ENCODE measurements at places on chromosomes 4 and X. TPM values are rescaled to one million over a fixed set of nuclear protein-coding genes. Genes with fewer than 3 reads are reported as not detected.
A peak's percentile ranks its signal among the peaks of the same experiment; 100 is the strongest.

FGG gene
- polyA plus RNA-seq = not detected

DNA sequence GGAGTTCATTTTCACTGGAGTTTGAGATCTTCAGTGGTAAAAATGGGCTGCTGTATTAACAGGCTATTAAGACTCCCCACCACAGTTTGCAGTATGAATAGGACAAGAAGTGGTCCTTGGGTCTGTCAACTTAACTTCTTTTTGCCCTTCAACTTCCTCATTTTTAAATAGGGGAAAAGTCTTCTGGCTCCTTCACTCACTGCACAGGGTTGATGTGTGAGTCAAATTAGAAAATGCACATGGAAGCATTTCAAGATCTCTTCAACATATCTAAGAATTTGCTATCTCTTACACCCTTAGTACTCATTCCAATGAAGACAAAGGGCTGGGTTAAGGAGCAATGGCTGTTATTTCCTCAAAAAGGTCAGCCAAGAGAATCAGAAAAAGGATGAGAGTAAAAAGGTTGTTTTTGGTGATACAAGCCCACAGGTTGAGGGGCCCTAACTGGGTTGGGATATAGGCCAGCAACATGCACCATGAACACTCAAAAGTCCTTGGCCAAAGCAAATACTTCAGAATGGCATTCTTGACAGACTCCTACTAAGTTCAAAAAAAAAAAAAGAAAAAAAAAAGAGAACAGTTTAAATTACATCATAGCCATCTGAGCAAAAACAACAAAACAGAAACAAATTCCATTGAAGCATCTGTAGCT lies 13.4 kb downstream of the PDE5A start:
- H3K36me3 ChIP-seq = no peaks in the 10 kb centered on the region
- H3K27me3 ChIP-seq = peaks cover 8% of the 10 kb centered on the region
- no peak overlapping the region for H3K27ac ChIP-seq
- no peak for DNase-seq
- H3K4me3 ChIP-seq = no peak overlapping the region

INTS6L gene
- polyA plus RNA-seq = 7.2 TPM

- no peaks in the 10 kb centered on the region for H3K36me3 ChIP-seq
- no peak overlapping the region for H3K27ac ChIP-seq
- no peaks in the 10 kb centered on the region for H3K27me3 ChIP-seq
These were observed 11.7 kb upstream of the PTTG2 start for GRCh38 chr4:37948542-37948941.

VCX2 gene
- not detected for polyA plus RNA-seq

CT45A5 gene
- polyA plus RNA-seq = not detected

GRCh38 chrX:65643531-65644052 lies 23.9 kb upstream of the MSN start:
- no peaks in the 10 kb centered on the region for H3K4me1 ChIP-seq
- H3K36me3 ChIP-seq = no peaks in the 10 kb centered on the region
- H3K4me3 ChIP-seq = no peak overlapping the region
- H3K27ac ChIP-seq = no peak overlapping the region
- no peak for DNase-seq

GRCh38 chr4:158371158-158371557 lies 150.5 kb upstream of the RXFP1 start:
- H3K36me3 ChIP-seq = no peaks in the 10 kb centered on the region
- no peaks in the 10 kb centered on the region for H3K4me1 ChIP-seq
- no peaks in the 10 kb centered on the region for H3K27me3 ChIP-seq
- H3K27ac ChIP-seq = no peak overlapping the region
- no peak for DNase-seq
- no peak overlapping the region for H3K4me3 ChIP-seq

PDGFRA gene
- not detected for polyA plus RNA-seq

- no peaks in the 10 kb centered on the region for H3K36me3 ChIP-seq
- H3K4me1 ChIP-seq = no peaks in the 10 kb centered on the region
- no peak overlapping the region for H3K27ac ChIP-seq
- no peaks in the 10 kb centered on the region for H3K27me3 ChIP-seq
These were observed 530.7 kb downstream of the CENPC start for GRCh38 chr4:67014592-67014991.

- no peaks in the 10 kb centered on the region for H3K36me3 ChIP-seq
- no peaks in the 10 kb centered on the region for H3K27me3 ChIP-seq
- no peaks in the 10 kb centered on the region for H3K4me1 ChIP-seq
- H3K27ac ChIP-seq = no peak overlapping the region
These were observed 57.0 kb upstream of the GRPEL1 start for GRCh38 chr4:7124689-7125442.

GRCh38 chr4:39410415-39410814 lies 3.7 kb downstream of the KLB start:
- DNase-seq = peak; percentile 4
- H3K27ac ChIP-seq = no peak overlapping the region
- H3K4me3 ChIP-seq = no peak overlapping the region
- H3K4me1 ChIP-seq = no peaks in the 10 kb centered on the region

GRCh38 chr4:120435179-120435578 lies 368.5 kb upstream of the MAD2L1 start:
- no peak overlapping the region for H3K27ac ChIP-seq
- H3K36me3 ChIP-seq = no peaks in the 10 kb centered on the region
- no peaks in the 10 kb centered on the region for H3K4me1 ChIP-seq

DNA sequence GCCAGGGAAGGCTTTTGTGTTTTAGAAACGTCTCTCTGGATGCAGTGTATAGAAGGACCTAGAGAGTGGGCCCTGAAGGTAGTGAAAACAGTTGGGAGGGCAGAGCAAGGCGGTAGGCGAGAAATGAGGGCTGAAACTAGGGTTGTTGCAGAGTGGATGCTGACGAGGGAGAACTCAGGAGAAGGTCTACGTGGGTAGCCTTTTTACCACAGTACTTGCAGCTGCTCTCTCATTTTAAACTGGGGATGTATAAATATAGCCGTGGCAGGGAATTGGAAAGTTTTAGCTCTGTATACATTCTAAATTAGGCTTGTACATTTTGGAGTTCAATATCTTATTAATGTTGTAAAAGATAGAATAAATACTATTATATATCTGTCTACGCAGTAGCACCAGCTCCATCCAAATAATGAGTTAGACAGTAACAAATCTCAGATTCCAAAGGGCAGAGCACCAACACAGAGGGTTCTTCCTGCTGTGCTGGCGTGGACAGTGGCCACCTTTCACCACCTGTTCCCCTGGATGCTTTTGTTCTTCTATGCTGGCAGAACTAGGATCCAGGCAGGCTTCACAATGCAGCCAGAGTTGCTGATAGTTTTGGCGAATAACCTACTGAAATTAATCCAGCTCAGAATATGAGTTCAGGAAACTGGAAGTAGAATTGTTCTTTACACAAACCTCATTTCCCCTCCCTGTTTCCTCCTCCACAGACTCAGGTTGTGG lies 31.7 kb downstream of the CCNG2 start:
- H3K27me3 ChIP-seq = no peaks in the 10 kb centered on the region
- H3K36me3 ChIP-seq = no peaks in the 10 kb centered on the region
- no peak overlapping the region for H3K4me3 ChIP-seq

MGARP gene
- polyA plus RNA-seq = 0.18 TPM

- DNase-seq = no peak
- no peaks in the 10 kb centered on the region for H3K36me3 ChIP-seq
- no peak overlapping the region for H3K27ac ChIP-seq
- no peak overlapping the region for H3K4me3 ChIP-seq
- peaks cover 4% of the 10 kb centered on the region for H3K27me3 ChIP-seq
- no peaks in the 10 kb centered on the region for H3K4me1 ChIP-seq
These were observed 50.2 kb downstream of the PRKG2 start for GRCh38 chr4:81164623-81165416.

DNA sequence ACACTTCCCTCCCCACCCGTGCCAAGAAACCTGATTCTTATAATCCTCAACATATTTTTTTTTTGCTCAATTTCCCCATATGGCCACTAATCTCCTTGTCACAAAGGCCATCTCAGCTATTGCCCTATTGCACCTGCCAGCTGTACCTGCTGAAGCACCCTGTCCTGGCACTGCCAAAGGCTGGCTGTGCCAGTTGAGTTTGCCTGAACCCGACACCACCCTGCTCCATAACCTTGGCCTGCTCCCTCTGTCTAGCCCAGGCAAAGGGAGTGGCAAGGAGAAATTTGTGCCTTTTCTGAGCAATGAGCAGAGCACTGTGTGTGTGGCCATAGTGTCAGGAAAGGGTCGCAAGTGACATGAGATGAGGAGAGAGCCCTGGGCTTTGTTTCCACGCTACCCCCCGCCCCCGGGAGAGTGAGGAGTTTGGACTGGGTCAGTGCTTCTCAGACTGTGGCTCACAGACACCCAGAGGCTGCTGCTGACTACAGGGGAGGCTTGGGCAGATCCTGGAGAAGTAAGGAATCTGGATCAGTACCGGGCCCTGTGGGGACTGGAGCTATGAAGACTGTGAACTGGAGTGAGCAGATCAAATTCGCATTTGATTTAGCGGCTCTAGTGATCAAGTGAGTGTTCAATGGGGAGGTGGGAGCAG lies 42.2 kb upstream of the HMGB3 start:
- H3K36me3 ChIP-seq = no peaks in the 10 kb centered on the region
- no peak for DNase-seq
- H3K27ac ChIP-seq = no peak overlapping the region
- H3K4me3 ChIP-seq = no peak overlapping the region
- H3K4me1 ChIP-seq = no peaks in the 10 kb centered on the region

- H3K36me3 ChIP-seq = no peaks in the 10 kb centered on the region
- no peaks in the 10 kb centered on the region for H3K4me1 ChIP-seq
- H3K27me3 ChIP-seq = no peaks in the 10 kb centered on the region
- peak; percentile 22 for DNase-seq
These were observed 248.1 kb downstream of the C4orf33 start for GRCh38 chr4:129344058-129344457.

GRCh38 chr4:17781300-17782287 lies at the start of gene FAM184B:
TSS of gene FAM184B (minus strand) at chr4:17781621. CDS start at chr4:17781299, 322 bp downstream.
- H3K4me3 ChIP-seq = no peak within 1 kb of the TSS
- no peak within 1 kb of the TSS for H3K27ac ChIP-seq
- H3K4me1 ChIP-seq = peaks cover 9% of the 10 kb centered on the region
- H3K27me3 ChIP-seq = peaks cover 20% of the 10 kb centered on the region
- no peak for DNase-seq

DNA sequence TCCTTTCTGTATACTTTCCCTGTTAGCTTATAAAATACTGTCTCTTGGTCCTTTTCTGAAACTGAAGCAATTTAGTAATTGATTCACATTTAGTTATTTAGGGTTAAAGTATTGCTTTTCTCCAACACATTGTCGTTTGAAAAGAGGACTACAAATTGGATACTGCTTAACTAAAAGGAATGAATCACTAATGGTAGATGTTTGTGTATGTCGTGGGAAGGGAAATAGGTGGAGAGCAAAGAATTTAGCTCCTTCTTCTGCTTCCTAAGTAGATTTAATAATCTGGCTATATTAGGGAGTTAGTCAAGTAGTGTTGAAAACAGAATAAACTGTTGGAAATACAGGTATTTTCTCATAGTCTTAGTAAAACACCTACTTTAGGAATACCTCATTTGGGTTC lies 27.9 kb downstream of the SLAIN2 start:
- H3K36me3 ChIP-seq = no peaks in the 10 kb centered on the region
- H3K27me3 ChIP-seq = no peaks in the 10 kb centered on the region
- H3K4me1 ChIP-seq = peaks cover 18% of the 10 kb centered on the region
- DNase-seq = no peak

GRCh38 chr4:103204111-103204510 lies 6.0 kb upstream of the CENPE start:
- H3K27me3 ChIP-seq = peaks cover 14% of the 10 kb centered on the region
- peaks cover under 1% of the 10 kb centered on the region for H3K4me1 ChIP-seq
- DNase-seq = no peak
- no peak overlapping the region for H3K27ac ChIP-seq

DNA sequence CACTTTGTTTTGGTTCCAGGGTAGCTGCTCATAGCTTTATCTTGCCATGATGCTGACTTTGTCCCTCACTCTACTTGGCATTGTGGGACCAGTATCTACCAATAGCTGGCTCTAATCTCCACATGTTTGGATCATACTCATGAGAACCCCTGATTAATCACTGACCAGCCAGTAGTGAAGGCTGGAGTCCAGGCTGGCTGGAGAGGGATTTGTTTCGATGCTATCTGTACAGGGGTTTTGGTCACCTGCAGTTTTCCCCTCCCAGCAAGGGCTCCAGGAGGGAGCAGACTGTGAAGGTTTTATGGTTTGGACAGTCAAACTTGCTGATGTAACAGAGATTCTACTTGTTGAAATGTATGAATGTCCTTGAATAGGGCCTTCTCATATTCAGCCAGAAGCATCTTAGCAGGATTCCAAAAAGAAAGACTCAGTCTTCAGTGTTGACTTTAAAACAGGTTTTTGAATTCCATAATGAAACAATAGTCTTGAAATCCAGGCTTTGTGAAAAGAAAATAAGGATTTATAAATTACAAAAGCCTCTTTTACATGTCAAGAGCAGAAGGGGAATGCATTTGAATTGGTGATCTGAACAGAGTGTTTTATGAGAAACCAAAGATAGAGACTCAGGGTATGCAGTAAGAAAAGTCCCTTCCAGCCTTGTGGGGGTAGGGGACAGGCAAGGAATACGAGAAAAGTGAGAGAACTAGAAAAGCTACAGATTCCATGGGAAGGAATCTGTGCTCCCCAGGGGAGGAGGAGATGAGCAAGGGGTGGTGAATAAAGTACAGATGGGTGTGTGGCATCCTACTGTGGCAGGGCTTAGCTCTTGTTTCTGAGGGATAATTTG lies 103.1 kb upstream of the SHISA3 start:
- no peaks in the 10 kb centered on the region for H3K27me3 ChIP-seq
- no peak overlapping the region for H3K27ac ChIP-seq
- H3K4me3 ChIP-seq = no peak overlapping the region
- no peak for DNase-seq
- H3K36me3 ChIP-seq = no peaks in the 10 kb centered on the region
- H3K4me1 ChIP-seq = no peaks in the 10 kb centered on the region

DNA sequence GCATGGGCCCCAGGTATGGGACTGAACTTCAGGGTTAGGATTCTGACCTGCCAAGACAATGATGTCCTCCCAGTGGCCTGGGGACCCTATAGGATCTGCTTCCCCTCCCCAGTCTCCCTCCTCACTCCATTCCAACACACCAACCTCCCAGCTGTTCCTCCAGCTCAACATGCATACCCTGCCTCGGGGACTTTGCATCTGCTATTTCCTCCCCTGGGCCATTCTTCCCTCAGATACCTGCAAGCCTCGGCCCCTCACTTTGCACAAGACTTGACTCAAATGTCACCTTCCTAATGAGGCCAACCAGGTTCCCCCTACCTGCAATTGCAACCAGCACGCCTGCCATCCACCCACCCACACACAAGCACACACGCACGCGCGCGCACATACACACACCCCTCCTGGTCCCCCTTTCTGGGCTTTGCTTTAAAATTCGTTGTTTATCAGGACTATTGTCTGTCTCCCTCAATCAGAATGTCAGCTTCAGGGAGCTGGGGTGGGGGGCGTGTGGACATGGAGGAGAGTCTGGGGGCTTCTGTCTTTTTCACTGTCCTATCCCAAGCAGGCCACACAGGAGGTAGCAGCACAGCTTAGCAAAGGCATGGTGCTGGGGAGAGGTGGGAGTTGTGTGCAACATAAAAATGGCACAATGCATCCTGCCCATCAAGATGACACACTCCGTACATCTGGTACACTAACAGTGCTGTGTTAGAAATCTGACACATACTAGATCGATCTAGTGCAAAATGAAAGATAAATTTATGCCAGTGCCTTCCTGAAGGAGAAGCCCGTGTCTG lies 20.6 kb upstream of the PPP2R2C start:
- no peak overlapping the region for H3K27ac ChIP-seq
- H3K4me3 ChIP-seq = no peak overlapping the region
- peaks cover 8% of the 10 kb centered on the region for H3K27me3 ChIP-seq

Data from CD4-positive, CD25-positive, alpha-beta regulatory T cell (primary cell).